ENCODE measurements at places on chromosomes 16 and 17.

DNA sequence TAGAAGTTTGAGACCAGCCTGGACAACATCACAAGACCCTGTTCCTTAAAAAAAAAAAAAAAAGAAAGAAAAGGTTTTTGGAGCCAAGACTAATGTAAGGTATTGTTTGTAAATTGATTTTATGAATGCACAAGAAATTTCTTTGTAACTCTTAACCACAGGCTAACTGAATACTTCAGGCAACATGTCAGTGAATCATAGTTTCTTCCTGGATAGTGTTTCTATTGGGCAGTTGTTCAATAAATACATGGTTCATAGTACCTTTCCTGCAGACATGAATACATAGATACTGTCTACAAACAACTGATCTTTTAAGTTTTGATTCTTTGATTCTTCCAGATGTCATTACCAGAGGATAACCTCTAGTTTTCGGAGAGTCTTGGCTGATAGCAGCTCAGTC lies 11.6 kb downstream of the DDX42 start:
- ATAC-seq, result no peak

DNA sequence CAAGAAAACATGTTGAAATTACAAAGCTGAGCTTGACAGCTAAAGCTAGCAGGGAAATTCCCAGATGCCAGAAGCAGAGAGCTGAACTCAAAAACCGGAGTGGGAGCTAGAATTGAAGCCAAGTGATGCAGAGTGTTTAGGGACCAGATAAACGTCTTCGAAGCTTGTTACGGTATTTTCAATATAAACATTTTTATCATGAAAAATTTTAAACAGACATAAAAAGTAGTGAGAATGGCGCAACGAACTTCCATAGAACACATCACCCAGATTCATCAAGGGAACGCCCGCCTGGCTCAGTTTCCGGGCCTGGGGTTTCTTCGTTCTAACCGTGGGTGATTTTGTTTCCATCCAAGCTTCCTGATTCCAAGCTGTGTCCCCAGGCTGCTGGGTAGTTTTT lies 18.1 kb downstream of the SPNS2 start:
- no peak for ATAC-seq

DNA sequence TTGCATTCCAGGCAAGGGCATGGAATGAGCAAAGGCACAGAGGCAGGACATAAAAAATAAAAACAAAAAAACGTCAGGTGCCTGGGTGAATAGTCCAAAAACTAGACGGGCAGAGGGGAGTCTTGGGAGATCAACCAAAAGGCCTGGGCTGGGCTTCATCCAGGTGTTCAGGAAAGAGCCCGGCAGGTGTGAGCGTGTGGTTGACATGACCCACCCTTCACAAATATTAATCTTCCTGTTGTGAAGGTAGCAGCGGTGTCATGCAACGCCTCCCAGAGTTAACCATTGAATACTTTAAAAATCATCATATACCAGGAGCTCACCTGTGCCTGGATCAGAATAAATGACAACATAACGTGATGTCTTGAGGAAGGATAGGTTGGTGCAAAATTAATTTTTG lies 90.6 kb downstream of the USP22 start:
- no peak for ATAC-seq

- ATAC-seq, result no peak
These were observed 10.0 kb downstream of the LDHD start for GRCh38 chr16:75106351-75107274.

GRCh38 chr17:78736526-78737079 lies 45.5 kb downstream of the CYTH1 start:
- peak; percentile 83 for ATAC-seq

DNA sequence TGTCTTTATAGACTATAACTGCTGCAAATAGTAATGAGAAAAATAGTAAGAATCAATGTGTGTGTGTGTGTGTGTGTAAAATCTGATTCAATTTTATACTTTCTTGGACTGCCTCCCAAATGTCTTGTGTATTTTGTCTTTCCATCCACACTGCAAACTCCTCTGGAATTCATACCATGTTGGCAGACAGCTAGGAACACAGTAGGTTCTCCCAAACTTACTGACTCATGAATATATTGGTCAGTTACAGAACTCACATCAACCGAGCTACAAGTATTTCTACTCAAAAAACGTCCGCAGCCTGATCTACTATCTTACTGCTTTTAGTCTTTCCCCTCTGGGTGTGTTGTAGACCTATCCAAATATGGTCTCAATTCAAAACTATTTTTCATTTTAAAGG lies 542.7 kb upstream of the PSMD7 start:
- no peak for ATAC-seq

DNA sequence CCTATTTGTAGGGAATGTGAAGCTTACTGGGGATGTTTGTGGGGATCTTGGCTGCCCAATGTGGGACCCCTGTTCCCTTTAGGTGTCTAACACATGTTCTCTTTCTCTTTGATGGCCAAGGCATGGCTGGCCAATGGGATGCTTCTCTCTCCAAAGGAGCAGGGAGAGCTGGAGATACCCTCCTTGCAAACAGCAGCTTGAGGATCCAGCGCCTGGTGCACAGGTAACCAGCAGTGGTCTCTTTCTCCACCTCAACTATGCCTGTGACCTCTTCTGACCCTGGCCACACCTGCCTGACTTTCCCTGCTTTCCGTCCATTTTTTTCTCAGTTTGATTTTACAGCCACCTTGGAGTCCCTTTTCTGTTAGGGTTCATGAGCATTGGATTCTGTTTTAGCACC lies 16.8 kb upstream of the NKD1 start:
- no peak for ATAC-seq

GRCh38 chr17:79330696-79331095 lies 256.1 kb downstream of the ENGASE start:
- no peak for ATAC-seq

- no peak for ATAC-seq
These were observed 67.0 kb downstream of the PRMT7 start for GRCh38 chr16:68377667-68378393.

DNA sequence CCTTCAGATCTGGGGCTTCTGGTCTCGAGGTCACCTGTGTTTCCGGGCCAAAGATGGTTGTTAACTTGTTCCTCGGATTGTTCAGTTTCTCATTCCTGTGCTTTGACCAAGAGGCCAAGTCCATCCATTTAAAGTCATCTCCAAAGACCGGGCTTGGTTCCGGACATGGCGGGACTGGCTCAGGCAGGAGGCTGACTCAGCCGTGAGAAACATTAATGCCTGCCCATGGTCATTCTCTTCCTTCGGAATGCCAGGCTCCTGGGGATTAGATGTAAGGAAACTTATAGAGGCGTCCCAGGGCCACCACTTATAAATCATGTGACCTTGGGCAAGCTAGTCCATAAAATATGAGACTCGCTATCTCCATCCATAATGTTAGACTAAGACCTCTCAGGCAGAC lies 13.6 kb upstream of the NKD1 start:
- no peak for ATAC-seq

DNA sequence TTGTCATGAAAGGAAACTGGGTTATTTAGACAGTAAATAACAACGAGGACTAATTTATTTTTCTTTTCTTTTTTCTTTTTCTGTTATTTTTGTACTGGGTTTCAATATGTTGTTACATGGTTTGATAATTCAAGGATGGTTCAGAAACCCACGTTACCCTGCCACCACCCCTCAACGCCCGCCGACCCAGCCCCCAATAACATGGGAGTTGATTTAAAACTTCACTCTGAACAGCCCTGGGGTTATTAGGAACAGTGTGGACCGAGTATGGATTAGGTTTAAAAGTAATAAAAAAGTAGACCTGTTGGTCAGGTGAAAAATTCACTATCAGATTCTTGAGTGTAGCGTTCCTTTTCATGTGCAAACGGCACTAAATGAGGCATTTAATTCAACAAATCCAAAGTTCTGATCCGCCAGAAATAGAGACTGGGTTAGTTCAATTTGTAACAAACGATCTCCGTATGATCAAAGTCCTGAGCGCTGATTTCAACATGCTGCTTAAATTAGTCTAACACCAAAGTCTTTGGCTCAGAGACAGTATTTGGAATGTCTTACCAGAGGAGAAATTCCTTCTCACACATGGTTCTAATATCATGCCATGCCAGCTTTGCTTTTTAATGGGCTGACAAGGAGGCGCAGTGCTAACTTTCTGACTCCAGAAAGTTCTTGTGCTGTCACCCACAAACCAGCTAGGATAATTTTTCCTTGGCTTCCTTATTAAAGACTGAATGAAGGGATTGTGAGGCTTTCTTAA lies 173.1 kb upstream of the IRX3 start:
- ATAC-seq, result no peak

DNA sequence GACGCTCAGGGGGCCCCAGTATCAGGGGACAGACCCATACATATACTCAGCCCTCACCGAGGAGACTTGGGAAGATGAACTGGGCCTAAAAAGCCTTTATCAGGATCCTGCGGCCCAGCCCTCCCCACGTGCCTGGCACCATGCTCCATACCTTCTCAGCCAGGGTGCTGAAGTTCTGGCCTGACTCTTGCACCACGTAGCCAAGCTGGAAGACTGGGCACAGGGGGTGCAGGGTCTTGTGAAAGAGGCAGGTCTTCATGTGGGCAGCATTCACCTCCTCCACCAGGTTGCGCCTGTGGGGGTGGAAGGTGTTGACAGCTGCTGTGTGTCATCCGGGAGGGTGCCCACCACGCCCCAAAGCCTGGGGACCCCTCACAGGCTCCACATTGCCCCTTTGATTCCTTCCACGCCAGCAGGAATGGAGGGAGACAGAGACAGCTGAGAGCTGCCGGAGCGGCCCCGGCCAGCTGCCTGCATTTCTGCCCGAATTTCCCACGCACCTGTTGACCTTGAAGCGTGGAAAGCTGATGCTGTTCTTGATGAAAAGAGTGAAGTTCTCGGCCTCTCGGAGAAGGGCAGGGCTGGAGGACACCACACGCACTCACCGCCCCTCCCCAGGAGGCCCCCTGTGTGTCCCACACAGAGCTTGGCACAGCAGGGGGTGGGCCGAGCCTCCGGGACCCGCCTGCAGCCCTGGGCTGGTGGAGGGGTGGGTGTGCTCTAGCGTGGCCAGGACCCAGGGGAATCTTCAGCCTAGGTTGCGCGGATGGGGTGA lies 10.4 kb upstream of the CAMKK1 start:
- ATAC-seq, result no peak

DNA sequence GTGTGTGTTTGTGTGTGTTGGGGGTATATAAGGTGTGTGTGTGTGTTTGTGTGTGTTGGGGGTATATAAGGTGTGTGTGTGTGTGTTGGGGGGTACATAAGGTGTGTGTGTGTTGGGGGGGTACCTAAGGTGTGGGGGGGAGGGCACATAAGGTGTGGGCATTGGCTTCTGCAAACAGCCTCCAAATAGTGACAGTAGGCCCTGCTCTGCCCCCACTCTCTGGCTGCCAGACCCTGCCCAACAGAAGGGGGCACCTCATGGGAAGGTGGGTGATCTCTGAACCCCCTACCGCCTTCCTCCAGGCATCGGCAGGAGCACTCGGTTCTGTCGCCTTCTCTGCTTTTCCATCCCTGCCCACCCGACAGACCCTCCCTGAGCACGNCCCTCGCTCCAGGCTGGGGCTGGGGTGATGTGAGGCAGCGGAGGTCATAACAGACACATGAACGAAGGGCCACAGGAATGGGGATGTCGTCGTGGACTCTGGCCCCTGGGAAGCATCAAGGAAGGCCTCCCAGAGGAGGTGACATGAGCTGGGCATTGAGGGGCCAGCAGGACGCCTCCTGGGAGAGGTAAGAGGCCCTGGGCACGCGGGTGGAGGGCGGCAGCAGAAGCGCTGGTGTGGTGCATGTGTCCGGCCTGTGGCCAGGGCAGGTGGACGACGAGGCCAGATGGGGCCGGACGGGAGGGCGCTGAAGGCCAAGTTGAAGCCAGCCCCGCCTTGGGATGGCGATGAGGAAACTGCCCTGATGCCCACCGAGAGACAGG lies 136.6 kb upstream of the RPH3AL start:
- ATAC-seq, result peak; percentile 35

- ATAC-seq, result no peak
These were observed 18.1 kb downstream of the NTAN1 start for GRCh38 chr16:15037745-15038144.

GRCh38 chr17:16427020-16427419 lies 11.6 kb downstream of the TRPV2 start:
- ATAC-seq, result no peak

GRCh38 chr17:19386974-19387920 lies at the start of gene MFAP4:
MFAP4 (minus strand) TSS chr17:19387190; CDS start chr17:19387155, 35 bp downstream.
- ATAC-seq, result no peak

GRCh38 chr16:50498431-50499155 lies 49.6 kb upstream of the NKD1 start:
- no peak for ATAC-seq

GRCh38 chr16:77376358-77376757 lies 58.5 kb downstream of the ADAMTS18 start:
- no peak for ATAC-seq

DNA sequence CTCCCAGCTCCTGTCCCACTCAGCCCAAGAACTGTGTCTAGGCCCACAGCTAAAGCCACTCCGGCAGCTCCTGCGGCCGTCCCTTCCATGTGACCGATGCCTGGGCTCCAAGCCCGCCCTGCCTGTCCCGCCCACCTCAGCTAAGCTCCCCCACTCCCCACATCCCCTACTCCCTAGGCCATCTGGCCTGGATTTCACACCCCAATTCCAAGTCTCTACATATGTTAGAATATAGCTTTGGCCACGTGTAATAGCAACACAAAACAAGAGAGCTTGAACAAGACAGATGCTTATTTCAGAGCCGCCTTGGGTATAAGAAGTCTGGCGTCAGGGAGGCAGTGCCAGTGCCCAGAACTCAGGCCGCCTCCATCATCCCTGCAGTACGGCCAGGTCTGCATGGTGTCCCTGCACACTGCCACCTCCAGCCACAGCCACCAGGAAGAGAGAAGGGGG lies 30.0 kb upstream of the USP22 start:
- no peak for ATAC-seq

- ATAC-seq, result no peak
These were observed 146.1 kb downstream of the GAS7 start for GRCh38 chr17:10052106-10052813.

- no peak for ATAC-seq
These were observed 235.1 kb downstream of the ABCC12 start for GRCh38 chr16:47920709-47921108.

DNA sequence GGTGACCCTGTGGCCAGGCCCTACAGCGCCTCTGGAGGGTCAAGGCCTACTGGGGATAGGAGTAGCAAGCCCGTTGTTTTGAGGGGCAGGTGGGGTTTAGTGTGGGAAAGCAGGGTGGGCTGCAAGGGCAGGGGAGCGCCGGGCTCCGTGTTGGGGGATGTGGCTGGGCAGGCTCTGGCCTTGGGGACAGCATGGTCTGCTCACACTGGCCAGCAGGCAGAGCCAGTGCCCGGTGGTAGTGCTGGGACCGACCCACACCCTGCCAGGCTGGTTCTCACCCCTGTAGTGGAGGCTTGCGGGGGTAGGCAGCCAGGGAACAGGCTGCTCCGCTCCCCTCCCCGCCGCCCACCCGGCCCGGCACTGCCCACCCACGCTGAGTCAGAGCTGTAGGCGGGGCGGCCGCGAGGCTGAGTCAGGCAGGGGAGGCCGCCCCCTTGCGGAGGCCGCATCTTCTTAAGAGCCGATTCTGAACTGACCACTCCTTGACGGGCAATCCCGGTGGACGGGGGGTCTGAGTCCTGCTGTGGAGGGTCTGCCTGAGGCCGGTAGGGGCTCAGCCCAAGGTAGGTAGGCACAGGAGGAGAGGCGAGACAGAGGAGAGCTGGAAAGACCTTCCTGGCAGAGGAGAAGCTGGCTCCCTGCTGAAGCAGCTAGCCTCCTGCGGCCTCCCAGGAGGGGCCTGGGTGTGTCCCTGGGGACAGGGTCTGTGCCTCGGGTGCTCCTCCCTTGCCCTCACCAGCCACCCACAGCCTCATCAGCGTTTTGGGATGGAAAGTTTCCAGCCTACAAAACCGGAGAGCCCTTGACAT lies 62.4 kb downstream of the BAIAP2 start:
- ATAC-seq, result no peak

Data from activated T-helper 17 cell treated with anti-CD3 and anti-CD28 coated beads, Interleukin-2, amount 50 U/mL, for 72 hours (primary cell).